ENCODE measurements at places on chromosomes 16 and 17.

DNA sequence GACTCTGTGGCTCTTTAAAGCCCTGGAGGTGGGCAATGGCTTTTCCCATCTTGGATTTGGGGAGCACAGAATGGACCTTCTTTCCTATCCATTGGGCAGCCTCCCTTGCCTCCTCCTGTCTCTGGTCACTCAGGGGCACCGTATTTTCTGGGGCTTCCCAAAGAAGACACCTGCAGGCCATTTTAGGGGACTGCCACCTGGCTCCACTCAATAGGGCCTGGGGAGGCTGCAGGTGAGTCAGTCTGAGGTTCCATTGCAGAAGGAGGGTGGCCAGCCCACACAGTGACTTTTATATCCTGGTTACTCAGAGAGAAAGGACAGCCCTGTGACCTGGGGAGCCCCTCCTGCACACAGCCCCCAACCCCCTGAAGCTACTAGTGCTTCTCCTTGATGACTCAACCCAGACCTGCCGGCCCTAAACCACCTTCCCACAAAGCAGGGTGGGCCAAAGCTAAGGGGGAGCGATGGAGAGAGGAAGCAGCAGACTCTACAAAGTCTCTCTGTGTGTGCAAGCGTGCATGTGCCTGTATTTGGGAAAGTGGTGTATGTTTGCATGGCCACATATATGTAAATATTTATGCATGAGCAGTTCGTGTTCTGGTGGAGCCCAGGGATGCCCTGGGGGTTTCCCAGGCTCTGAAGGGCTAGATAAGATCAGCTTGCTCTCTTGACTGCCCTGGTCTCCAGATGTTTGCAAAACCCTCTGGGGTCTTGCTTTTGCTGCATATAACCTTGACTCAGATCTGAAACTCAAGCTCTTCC, 5.0 kb downstream of the CX3CL1 start:
- DNase-seq, result peak; percentile 46

DNA sequence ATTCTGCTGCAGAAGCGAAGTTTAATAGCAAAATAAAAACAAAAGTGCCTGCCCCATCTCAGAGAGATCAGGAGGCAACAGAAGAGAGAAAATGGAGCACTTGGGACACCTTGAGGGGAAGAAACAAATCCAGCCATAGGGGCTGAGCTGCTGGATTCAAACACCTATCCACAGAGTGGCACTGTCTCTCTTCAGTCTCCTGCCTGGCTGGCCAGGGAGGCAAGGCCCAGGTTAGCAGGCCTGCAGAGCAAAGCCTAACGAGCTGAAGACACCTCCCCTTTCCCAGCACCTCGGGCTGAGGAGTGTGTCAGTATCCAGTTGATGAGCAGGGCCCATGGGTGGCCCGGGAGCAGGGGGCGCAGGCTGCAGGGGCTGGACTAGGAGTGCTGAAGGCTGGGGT, 8.8 kb upstream of the KRT31 start:
- DNase-seq, result no peak

DNA sequence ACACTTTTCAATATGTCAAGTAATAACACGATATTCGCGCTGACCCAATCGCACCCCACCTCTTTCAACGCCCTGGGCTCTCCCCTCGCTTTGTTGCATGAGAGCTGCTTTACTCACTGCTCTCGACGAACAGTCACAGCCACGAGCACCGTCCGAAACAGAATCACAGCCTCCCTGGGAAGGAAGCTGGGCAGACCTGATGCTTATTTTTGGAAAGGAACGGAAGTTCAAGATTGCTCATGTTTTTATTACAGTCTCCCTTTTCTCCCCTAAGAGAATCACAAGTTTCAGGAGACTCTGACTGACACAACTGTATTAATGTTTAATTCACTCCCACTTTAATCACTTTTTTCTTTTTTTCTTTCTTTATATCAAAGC, 67.8 kb downstream of the ANKRD11 start:
- DNase-seq, result no peak

DNA sequence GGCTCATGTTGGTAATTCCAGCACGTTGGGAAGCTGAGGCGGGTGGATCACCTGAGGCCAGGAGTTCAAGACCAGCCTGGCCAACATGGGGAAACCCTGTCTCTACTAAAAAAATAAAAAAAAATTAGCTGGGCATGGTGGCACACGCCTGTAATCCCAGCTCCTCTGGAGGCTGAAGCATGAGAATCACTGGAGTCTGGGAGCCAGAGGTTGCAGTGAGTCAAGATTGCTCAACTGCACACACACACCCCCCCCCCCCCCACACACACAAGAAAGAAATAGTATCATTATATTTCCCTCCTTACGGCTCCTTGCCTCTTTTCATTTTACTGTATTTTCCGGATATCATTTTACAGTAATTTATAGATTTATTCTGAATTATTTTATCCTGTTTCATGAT, 963.1 kb upstream of the GOT2 start:
- DNase-seq, result no peak

DNA sequence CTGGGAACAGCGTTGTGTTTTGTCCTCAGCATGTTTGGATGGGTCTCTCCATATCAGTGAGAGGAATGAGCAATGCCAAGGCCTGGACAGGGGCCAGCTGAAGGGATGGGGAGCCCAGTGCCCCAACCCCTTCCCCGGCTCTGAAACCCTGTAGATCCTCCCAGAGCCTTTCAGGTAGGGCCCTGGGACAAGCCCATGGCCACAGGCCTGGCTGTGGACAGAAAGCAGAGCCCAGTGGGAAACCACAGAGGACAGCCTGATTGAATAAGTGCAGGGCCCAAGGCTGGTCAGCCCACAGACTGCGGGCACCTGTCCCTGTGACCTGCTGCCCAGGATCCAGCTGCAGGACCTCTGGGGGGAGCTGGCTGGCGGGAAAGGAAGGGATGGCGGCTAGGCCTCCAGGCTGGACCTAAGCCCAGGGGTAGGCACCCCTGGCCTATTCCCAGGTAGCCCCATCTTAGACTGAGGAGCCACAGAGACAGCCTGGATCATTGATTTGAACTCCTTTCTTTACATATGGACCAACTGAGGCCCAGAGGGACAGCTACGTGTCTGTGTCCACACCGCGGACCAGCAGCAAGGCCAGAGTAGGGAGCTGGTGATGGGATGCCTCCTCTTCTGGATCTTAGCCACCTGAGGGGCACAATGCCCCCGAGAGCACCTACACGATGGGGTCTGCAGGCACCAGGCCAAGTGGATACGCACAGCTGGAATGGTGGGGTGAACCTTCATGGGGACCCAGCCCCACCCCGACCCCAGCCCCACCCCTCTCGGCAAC, 1.3 kb downstream of the CCDC102A start:
- DNase-seq, result no peak

- DNase-seq, result no peak
These were observed 67.3 kb downstream of the RAI1 start for GRCh38 chr17:17748604-17749003.

GRCh38 chr16:86303787-86304678, 206.3 kb upstream of the FOXF1 start:
- peak; percentile 45 for DNase-seq

GRCh38 chr16:58510776-58511628, 4.3 kb upstream of the SETD6 start:
- DNase-seq, result no peak

DNA sequence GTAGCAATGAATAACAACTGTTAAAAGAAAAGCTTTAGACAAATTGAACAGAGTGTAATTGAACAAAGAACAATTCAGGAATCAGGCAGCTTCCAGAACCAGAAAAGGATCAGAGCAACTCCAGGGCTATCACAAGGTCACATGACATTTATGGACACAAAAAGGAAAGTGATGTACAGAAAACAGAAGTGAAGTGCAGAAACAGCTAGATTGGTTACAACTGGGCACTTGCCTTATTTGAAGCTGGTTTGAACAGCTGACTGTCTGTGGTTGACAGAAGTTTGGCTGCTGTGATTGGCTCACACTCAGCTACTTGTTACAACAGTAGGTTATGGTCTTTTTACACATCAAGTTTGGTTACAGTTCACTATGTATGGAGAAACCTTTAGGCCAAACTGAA, 14.8 kb downstream of the EFCAB5 start:
- no peak for DNase-seq

All from GM23338 (cell line).